ENCODE measurements at places on chromosomes 7 and 10.
A peak's percentile ranks its signal among the peaks of the same experiment; 100 is the strongest.

- no peak for DNase-seq
Measured at GRCh38 chr7:158286210-158286609, 301.4 kb downstream of the PTPRN2 start.

DNA sequence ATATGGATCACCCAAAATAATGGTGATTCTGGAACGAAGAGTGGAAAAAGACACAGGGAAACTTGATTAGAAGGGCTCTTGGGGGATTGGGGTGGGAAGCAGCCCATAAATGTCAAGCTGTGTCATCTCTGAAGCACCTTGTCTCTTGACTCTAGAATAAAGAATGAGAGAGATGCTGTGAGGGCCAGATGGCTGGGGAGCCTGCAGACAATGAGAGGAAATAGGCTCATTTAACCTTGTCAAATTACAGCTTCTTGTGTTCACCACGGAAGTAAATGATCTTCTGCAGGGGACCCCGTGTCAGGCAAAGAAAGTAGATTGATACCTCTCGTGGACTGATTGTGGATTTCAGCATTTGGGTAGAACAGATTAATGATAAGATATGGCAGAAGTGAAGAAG is 159.3 kb downstream of the ST7 start:
- no peak for DNase-seq

- DNase-seq = no peak
Measured at GRCh38 chr7:151078233-151079040, 2.2 kb downstream of the FASTK start.

DNA sequence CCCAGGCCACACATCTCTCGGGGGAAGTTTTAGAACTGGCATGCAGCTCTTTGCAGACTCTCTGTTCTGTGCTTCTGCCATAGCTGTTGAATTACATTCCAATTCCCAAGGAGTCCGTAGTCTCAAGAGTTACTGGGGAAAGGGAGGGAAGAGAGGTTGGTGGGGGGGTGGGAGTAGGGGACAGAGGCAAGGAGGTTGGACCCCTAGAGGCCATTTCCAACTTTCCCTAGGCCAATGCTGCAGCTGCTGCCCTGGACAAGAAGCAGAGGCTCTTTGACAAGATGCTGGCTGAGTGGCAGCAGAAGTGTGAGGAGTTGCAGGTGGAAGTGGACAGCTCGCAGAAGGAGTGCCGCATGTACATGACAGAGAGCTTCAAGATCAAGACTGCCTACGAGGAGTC is 23.8 kb downstream of the MYH16 start:
- DNase-seq = no peak

DNA sequence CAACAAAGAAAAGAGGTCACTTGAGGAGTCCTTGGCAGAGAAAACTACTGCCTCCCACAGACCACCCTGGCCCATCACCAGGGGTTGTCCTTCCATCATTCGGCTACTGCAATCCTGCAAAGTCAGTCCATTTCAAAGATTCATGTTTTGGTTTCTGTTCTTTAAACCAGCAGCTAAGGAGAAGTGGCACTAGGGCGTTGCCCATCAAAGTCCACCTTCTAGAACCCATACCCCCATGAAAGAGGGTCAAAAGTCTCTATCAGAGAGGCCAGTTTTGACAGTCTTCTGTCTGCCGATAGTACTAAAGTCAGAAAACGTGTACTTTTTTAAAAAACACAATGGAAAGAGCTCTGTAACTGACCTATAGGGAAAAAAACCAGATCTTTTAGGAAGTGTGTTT is 14.4 kb downstream of the CCDC6 start:
- no peak for DNase-seq

GRCh38 chr10:102631525-102632393 is 12.5 kb upstream of the TRIM8 start:
- DNase-seq = no peak

GRCh38 chr7:36381056-36381455 is 8.6 kb upstream of the ANLN start:
- DNase-seq = no peak

GRCh38 chr7:139124084-139124914 is 14.8 kb upstream of the ZC3HAV1 start:
- no peak for DNase-seq

- no peak for DNase-seq
Measured at GRCh38 chr10:43644252-43644651, 4.4 kb downstream of the ZNF32 start.

GRCh38 chr7:219581-220150 is 27.3 kb downstream of the FAM20C start:
- DNase-seq = no peak

DNA sequence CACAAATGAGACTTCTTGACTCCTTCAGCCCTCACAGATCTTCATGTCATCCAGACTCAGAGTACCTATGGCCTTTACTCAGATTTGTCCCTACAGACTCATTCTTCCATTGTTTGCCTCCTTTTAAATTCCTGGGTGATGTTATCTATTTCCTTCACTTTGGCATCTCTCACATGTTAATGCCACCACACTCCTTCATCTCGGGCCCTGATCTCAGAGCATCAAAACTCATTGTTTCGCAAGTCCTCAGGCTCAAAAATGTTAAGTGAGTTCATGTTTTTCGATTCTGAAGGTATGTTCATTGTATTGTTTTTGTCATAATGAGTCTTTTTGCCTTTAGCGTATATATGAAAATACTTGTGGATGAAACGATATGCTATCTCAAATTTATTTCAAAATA is 62.3 kb upstream of the AHR start:
- no peak for DNase-seq

GRCh38 chr10:67884842-67885670 is 600 bp downstream of the SIRT1 start:
- peak; percentile 70 for DNase-seq

- no peak for DNase-seq
Measured at GRCh38 chr10:44587488-44588318, 202.8 kb upstream of the CXCL12 start.

GRCh38 chr10:75029857-75030256 is 81.6 kb upstream of the SAMD8 start:
- no peak for DNase-seq

- no peak for DNase-seq
Measured at GRCh38 chr10:100742936-100743335, 2.4 kb upstream of the PAX2 start.

DNA sequence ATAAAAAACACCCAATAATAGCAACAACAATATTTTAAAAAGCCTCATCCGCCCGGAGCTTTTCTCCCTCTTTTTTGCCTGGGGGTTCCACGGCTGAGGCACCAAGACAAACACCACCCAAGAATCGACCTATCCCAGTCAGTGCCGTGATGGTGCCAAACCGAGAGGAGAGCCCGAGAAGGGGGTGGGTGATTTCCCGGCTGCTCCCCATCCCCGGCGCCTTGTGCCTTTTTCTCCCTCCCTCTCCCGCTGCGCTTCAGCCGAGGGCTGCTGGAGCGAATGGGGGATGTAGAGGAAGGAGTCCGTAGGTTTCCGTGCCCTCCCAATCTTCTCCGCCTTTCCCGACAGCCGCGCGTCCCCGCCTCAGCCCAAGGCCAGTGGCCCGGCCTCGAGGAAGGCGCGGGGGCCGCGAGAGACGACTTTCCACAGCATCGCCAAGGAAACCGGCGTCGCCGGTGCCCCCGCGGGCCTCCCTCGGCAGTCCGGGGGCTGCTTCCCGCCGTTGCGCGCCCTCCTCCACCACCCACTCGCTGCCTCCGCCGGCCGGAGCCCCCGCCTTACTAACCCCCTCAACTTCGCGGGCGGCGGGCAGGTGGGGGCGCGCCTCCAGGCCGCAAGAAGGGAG is 1.3 kb downstream of the EGR2 start:
- no peak for DNase-seq

DNA sequence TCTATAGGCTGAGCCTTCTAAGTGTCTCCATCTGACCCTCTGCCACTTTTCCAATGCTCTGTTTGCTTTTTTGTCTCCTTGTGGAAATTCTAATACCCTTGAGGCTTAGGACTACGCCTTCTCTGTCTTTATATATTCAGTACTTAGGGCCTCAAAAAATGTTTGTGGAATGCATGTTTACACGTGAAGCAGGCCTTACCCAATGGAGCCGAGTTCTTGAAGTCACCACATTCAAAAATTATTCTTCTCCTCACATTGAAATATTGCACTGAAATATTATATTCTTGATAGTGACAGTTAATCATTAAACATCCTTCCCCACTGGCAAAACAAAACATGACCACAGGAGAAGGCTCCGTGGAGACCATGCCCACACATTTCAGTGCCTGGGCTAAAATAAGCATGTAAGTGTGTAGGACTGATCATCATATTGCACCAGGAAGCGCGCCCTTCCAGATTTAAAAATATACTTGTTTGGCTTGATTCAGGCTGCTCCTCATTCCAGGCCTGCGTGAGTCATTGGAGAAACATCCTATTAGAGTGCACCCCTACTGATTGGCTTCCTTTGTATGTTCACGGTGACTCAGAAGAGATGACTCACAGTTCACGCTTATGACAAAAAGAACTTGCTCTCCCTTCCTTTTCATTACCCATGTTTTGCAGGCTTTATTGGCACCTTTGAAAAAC is 307.4 kb upstream of the AOAH start:
- DNase-seq = no peak

GRCh38 chr7:37411444-37412034 is 37.1 kb downstream of the ELMO1 start:
- no peak for DNase-seq

- no peak for DNase-seq
Measured at GRCh38 chr7:94301024-94301586, 93.6 kb upstream of the COL1A2 start.

DNA sequence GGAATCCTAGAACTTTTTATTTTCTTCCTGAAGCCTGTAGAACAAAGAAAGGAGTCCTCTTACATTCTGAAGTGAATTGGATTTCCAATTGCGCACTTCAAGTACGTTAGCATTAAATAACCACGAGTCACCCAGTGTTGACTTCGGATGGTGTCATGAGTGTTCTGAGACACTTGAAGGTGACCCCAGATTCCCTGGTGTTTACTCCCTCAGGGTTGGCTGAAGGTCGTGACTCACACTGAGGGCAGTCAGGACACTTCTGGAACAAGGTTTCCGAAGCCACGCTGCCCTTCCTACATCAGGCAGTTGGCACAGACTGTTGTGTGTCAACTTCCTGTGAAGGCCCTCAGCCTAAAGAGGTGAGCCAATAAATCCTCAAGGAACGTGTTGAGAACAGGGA is 186.6 kb upstream of the CELF2 start:
- no peak for DNase-seq

All from activated T-helper 1 cell treated with Interleukin-2 at 50 U/mL for 16 hours (primary cell).